ENCODE measurements at places on chromosomes 3 and 15. TPM values are rescaled to one million over a fixed set of nuclear protein-coding genes. Genes with fewer than 3 reads are reported as not detected.
A peak's percentile ranks its signal among the peaks of the same experiment; 100 is the strongest.

- DNase-seq = peak; percentile 87
- H3K36me3 ChIP-seq = peaks cover 11% of the 10 kb centered on the region
- no peaks in the 10 kb centered on the region for H3K27me3 ChIP-seq
- peak within 1 kb of the TSS; percentile 73 for H3K27ac ChIP-seq
- peak within 1 kb of the TSS; percentile 79 for H3K4me3 ChIP-seq
Measured at GRCh38 chr15:42736793-42737528, at the start of gene CDAN1. TSS of gene CDAN1 (minus strand) at chr15:42737128. CDS start at chr15:42737102, 26 bp downstream.

The CHRD gene
- total RNA-seq = 0.04 TPM

The CDHR4 gene
- total RNA-seq = not detected

DNA sequence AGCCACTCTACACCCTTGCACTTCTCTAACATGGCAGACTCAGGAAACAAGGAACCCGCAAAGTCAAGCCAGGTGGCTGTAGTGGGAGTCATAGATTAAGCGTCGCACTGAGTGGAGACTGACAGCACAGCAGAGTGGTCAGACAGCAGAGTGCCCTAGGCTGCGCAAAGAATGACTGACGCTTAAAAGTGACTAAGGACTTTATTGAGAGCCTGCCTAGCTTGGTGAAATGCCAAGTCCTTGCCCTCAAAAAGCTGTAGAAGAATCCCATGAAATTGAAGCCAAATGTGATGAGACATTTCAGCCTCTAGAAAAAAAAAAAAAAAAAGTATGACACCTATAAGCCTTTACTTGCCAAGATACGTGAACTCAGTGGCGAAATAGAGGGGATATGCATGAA lies 30.2 kb downstream of the NCEH1 start:
- no peak overlapping the region for H3K4me3 ChIP-seq
- H3K27me3 ChIP-seq = no peaks in the 10 kb centered on the region
- no peaks in the 10 kb centered on the region for H3K36me3 ChIP-seq
- H3K4me1 ChIP-seq = no peaks in the 10 kb centered on the region

- no peaks in the 10 kb centered on the region for H3K36me3 ChIP-seq
- no peak overlapping the region for H3K27ac ChIP-seq
- DNase-seq = no peak
- H3K4me1 ChIP-seq = no peaks in the 10 kb centered on the region
Measured at GRCh38 chr15:75161106-75161916, 40.4 kb upstream of the C15orf39 start.

- no peaks in the 10 kb centered on the region for H3K27me3 ChIP-seq
- no peaks in the 10 kb centered on the region for H3K4me1 ChIP-seq
- H3K4me3 ChIP-seq = no peak overlapping the region
- no peak overlapping the region for H3K27ac ChIP-seq
Measured at GRCh38 chr3:30810625-30811024, 83.8 kb downstream of the GADL1 start.

The CLEC3B gene
- not detected for total RNA-seq

DNA sequence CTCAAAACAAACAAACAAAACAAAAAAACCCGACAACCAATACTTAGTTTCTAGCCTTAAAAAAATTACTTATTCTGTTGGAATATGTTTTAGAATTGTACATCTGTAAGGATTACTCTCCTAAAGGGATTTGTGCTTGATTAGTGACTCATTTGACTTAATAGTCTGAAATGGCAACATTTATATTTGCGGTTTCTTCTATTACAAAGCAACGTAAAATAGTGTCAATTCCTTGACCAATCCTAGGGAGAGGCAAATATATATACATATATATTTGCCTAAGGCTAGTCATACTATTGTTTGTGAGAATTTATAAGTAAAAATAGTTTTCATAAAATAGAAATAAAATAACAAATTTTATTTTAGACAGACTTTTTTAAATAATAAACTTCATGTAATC lies 39.7 kb downstream of the C3orf62 start:
- H3K27ac ChIP-seq = no peak overlapping the region
- H3K27me3 ChIP-seq = no peaks in the 10 kb centered on the region
- no peak for DNase-seq

GRCh38 chr15:40087068-40087810 lies 21.4 kb downstream of the BMF start:
- DNase-seq = no peak
- H3K36me3 ChIP-seq = no peaks in the 10 kb centered on the region
- no peaks in the 10 kb centered on the region for H3K27me3 ChIP-seq
- no peak overlapping the region for H3K27ac ChIP-seq

DNA sequence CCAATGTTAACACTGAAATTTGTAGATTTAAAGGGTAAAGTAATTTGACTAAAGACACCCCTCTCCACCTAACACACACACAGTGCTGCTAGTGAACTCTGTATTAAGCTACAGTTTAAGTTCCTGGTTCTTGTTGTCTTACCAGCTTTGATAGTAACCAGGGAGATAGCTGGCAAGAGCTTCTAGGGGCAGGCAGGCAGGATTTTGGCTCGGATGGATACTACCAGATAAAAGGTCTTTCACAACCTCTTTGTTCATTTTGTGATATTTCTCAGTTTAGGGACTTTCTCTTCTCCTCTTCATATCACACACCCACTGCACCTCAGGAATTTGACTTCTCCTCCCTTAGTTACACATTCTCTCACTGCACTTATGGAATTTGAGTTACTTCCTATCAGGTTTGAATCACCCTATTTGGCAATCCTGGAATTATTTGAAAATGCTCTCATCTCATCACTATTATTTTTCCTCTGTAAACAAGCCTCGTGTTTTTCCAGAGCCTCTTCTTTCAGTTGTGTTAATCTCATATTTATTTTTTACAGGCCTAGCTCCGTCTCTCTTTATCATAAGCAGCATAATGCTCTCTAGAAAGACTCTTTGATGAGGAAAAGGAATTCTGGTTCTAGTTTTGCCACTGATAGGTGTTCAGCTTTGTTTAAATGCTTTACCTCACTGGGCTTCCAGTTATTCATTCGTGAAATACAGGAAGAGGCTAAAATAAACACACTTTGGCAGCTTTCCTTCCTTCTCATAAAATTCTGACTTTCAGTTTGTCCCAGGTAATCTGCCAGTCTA lies 23.0 kb upstream of the CLDN1 start:
- H3K27ac ChIP-seq = no peak overlapping the region
- H3K4me3 ChIP-seq = no peak overlapping the region
- H3K27me3 ChIP-seq = no peaks in the 10 kb centered on the region
- H3K4me1 ChIP-seq = no peaks in the 10 kb centered on the region

GRCh38 chr3:191235331-191236314 lies 36.6 kb downstream of the OSTN start:
- H3K4me3 ChIP-seq = no peak overlapping the region
- H3K27me3 ChIP-seq = no peaks in the 10 kb centered on the region
- no peaks in the 10 kb centered on the region for H3K36me3 ChIP-seq

DNA sequence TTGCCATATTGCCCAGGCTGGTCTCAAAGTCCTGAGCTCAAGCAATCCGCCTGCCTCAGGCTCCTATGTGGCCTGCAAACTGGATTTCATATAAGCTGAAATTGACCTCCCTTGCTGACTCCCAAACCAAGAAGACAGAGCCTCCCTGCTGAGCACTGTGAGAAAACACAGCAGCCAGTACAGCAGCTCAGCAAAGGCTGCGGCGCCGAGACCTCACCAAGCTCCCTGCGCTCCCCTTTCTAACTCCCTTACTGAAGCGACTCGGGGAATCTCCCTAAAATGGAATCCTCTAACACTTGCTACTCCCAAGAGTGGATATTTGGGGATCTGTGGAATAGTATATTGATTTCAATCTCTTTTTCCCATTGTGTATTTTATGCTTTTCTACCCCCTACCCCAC lies 34.6 kb downstream of the MUC20 start:
- H3K4me1 ChIP-seq = no peaks in the 10 kb centered on the region
- DNase-seq = no peak
- no peak overlapping the region for H3K27ac ChIP-seq
- H3K4me3 ChIP-seq = no peak overlapping the region

The GPR156 gene
- total RNA-seq = 0.04 TPM

DNA sequence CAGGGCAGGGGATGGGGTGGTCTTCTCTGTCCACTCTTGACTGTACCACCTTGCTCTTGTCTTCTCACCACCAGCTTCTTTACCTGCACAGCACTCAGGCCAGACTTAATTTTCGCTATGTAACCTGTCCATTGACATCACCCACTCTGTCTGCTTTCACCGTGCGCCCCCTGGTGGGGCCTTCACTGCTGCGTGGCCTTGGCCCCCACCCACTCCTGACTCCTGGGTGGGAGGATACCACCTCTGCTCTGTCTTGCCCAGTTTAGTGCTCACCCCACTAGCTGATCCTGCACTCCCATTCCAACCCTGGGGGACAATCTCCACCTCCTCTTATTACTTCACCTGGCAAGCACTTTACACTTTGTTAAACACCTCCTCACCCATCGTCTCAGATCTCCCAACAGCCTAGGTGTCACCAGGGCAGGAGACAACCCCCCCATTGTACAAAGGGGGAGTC lies 17.7 kb downstream of the PTH1R start:
- peaks cover 20% of the 10 kb centered on the region for H3K27me3 ChIP-seq
- H3K36me3 ChIP-seq = no peaks in the 10 kb centered on the region
- no peaks in the 10 kb centered on the region for H3K4me1 ChIP-seq
- H3K4me3 ChIP-seq = no peak overlapping the region
- peak; percentile 83 for DNase-seq
- no peak overlapping the region for H3K27ac ChIP-seq

The ITGA11 gene
- total RNA-seq = not detected

DNA sequence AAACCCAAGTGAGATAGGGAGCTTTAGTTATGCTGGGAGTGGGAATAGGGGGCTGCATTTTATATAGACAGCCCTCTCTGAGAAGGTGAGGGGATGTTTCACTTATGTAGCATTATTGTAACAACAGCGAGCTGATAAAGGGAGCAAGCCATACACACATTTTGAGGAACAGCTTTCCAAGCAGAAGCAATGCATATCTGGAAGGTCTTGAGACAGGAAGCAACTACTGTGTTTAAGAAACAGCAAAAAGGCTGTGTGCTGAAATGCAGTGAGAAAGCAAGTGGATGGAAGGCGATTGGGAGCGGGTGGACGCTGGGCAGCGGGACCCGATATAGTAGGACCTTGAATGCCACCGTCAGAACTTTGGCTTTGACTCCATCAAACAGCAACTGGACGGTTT lies 155.9 kb upstream of the TBL1XR1 start:
- no peak overlapping the region for H3K27ac ChIP-seq
- H3K27me3 ChIP-seq = no peaks in the 10 kb centered on the region
- H3K36me3 ChIP-seq = no peaks in the 10 kb centered on the region
- no peak for DNase-seq

The ZNF860 gene
- total RNA-seq = not detected

DNA sequence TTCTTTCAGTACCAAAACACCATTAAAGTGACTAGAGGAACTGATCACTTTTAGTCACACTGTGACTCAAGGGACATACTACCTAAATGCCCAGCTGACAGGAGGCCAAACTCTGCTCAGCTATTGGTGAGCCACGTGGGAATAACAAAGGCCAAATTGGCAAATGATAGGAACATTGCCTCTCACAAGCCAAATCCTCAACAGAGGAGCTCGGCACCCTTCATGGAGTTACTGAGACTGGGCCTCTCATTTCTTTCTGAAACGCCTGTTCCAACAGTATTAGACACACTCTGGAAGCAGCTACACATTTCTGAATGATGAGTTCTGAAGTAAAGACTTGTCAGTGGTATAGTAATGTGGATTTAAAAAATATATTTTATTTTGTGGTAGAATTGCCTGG lies 166.0 kb upstream of the COL8A1 start:
- no peak overlapping the region for H3K4me3 ChIP-seq
- H3K27me3 ChIP-seq = no peaks in the 10 kb centered on the region
- no peaks in the 10 kb centered on the region for H3K4me1 ChIP-seq
- H3K36me3 ChIP-seq = no peaks in the 10 kb centered on the region
- no peak overlapping the region for H3K27ac ChIP-seq

- H3K27ac ChIP-seq = no peak overlapping the region
- no peak overlapping the region for H3K4me3 ChIP-seq
- no peaks in the 10 kb centered on the region for H3K27me3 ChIP-seq
- peaks cover 9% of the 10 kb centered on the region for H3K36me3 ChIP-seq
- no peak for DNase-seq
Measured at GRCh38 chr3:4799266-4800256, 179.7 kb upstream of the BHLHE40 start.

GRCh38 chr15:77877869-77878577 lies 199.5 kb downstream of the TBC1D2B start:
- no peak for DNase-seq
- no peak overlapping the region for H3K4me3 ChIP-seq
- H3K27me3 ChIP-seq = no peaks in the 10 kb centered on the region
- H3K36me3 ChIP-seq = no peaks in the 10 kb centered on the region
- no peak overlapping the region for H3K27ac ChIP-seq
- no peaks in the 10 kb centered on the region for H3K4me1 ChIP-seq

DNA sequence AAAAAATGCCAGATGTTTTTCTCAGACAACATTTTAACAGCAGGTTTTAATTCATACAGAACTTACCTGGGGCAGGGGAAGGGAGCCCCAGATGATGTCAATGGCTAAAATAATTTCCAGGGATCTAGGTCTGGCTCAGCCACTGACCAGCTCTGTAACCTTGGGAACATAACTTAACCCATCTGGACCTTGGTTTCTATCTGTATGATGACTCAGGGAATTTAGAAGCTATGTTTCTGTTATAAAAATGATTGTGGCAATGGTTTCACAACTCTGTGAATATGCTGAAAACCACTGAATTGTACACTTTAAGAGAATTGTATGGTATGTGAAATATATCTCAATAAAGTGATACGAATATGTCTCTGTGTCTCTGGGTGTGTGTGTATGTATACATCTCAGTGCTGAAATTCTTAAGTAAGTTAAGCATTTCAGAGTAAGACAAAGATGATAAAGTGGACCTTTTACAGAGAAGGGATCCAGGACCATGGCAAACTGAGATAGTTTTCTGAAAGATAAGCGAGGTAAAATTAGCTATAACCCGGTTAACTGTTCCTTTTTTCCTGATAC lies 2.9 kb downstream of the SH3GL3 start:
- no peak overlapping the region for H3K4me3 ChIP-seq
- no peaks in the 10 kb centered on the region for H3K4me1 ChIP-seq
- no peak for DNase-seq
- H3K27me3 ChIP-seq = no peaks in the 10 kb centered on the region
- no peaks in the 10 kb centered on the region for H3K36me3 ChIP-seq
- no peak overlapping the region for H3K27ac ChIP-seq

The SLC22A14 gene
- total RNA-seq = not detected

- DNase-seq = no peak
- no peak overlapping the region for H3K4me3 ChIP-seq
- H3K4me1 ChIP-seq = no peaks in the 10 kb centered on the region
- no peaks in the 10 kb centered on the region for H3K36me3 ChIP-seq
- no peak overlapping the region for H3K27ac ChIP-seq
Measured at GRCh38 chr15:51302480-51302879, 35.9 kb downstream of the CYP19A1 start.

- H3K27me3 ChIP-seq = no peaks in the 10 kb centered on the region
- H3K4me3 ChIP-seq = no peak overlapping the region
- no peaks in the 10 kb centered on the region for H3K36me3 ChIP-seq
- H3K27ac ChIP-seq = no peak overlapping the region
Measured at GRCh38 chr3:52835766-52836470, 1.1 kb upstream of the MUSTN1 start.

DNA sequence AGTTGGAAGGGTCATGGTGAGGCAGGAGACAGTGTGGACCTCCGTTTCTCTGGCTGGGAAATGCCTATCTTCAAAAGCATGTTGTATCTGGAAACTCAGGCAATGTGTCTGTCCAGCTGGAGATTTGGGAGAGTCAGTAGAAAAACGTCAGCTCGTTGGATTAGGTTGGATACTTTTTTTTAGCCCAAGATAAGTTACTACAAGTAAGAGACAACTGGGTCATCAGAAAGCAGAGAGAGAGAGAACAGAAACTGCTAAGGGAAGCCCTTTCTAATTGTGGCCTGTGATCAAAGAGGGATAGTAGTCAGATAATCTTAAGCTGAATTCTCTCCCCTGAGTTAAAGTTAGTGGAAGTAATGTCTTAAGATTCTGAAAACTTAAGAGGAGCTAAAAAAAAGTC lies 78.9 kb upstream of the ZNF280D start:
- DNase-seq = no peak
- no peak overlapping the region for H3K27ac ChIP-seq
- H3K4me3 ChIP-seq = no peak overlapping the region

The GHSR gene
- total RNA-seq = not detected

The TRPM1 gene
- total RNA-seq = not detected

The ACKR2 gene
- total RNA-seq = 0.92 TPM

All from CD8-positive, alpha-beta memory T cell (primary cell).